ENCODE measurements at places on chromosomes 12 and 14. TPM values are rescaled to one million over a fixed set of nuclear protein-coding genes. Genes with fewer than 3 reads are reported as not detected.

GRCh38 chr12:56521590-56522371 lies at the start of gene RBMS2:
RBMS2 (plus strand) TSS chr12:56521820; CDS start chr12:56522024, 204 bp downstream.
- DNase-seq, result peak; percentile 36

DNA sequence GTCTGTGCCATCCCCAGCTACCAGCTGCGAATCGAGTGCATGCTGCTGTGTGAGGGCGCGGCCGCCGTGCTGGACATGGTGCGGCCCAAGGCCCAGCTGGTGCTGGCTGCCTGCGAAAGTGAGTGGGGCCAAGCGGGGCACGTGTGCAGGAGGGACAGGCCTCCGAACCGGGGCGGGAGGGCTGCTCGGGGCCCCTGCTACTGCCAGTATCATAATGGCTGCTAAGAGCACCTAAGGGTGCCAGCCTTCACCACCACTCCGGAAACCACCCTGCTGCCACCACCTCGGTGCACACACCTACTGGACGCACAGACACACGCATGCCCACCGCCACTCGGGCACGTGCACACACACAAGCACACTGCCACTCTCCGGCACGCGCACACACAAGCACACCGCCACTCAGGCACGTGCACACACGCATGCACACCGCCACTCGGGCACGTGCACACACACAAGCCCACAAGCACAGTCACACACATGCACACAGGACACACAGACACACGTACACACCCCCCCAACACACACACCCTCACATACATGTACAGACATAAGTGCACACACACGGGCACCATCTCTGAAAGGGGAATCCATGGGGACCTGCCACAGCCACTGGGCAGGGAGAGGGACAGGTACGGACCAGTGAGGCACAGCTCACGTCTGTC lies 13.8 kb upstream of the ADSS1 start:
- no peak for DNase-seq

- DNase-seq, result no peak
Measured at GRCh38 chr14:95499354-95499750, 17.1 kb downstream of the SYNE3 start.

DNA sequence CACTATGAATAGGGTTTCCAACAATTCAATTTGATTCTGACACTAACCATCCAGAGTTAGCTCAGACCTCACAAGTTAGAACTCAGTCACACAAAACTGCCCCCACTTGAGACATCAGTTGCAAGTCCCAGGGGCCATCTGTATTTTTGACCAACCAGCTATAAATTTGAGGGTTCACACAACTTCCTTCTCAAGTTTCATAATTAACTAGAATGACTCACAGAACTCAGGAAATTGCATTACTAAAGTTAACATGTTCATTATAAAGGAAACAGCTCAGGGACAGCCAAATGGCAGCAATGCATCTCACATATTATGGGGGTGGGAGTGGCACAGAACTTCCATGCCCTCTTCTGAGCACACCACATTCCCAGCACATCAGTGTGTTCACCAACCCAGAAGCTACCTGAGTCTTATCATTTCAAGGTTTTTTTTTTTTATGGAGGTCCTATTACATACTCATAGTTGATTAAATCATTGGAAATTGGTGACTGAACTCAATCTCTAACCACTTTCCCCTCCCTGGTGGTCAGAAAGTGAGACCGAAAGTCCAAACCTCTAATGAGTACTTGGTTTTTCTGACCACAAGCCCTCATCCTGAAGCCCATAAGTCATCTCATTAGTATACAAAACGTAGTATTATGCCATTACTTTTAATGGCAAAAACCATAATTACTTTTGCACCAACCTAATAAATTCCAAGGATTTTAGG lies 1721.5 kb upstream of the SEL1L start:
- peak; percentile 81 for DNase-seq

DNA sequence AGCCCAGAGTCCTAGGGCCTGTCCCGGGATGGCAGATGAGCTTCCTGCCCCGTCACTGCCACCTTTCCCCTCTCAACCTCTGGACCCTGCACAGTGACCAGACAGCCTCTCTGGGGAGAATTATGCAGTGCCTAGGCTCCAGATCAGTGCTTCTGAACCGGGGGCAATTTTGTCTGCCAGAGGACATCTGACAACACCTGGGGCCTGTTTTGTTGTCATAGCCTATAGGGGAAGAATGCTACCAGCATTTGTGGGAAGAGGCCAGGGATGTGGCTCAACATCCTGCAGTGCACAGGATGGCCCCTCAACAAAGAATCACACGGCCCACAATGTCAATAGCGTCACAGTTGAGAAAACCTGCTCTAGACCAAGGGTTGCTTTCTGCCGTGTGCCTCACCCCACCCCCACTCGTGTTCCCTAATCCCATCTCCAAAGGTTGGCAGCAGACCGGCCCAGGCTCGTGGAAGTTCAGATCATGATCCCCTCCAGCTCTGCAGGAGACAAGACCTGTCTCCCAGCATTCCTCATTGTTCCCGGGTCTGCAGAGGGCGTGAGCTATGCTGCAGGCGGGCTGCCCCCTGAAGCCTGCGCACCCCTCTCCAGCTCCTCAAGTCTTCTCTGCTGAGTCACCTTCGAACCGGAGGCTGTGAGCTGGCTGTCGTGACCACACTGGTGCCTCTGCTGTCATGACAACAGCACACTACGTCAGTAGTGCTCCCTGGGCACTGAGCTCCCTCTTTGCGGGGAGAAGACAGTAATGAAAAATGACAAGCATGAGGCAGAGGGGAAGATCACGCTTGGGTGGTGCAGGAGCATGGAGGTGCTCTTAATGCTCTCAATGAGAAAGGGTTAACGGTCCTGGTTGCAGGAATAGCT lies 2.0 kb upstream of the GAPDH start:
- peak; percentile 92 for DNase-seq

DNA sequence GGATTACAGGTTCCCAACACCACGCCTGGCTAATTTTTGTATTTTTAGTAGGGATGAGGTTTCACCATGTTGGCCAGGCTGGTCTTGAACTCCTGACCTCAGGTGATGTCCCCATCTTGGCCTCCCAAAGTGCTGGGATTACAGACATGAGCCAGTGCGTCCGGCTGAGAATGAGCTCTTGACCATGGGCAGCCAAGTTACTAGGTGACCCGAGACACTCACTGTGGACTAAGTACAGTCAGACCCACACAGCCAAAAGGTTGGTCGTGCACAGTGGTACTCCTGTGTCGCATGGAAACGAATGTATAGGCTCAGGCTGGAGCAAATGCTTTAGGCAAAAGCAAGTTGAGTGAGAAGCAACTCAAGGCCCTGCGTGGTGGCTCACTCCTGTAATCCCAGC lies 21.0 kb downstream of the DLK1 start:
- DNase-seq, result no peak

GRCh38 chr12:33267641-33268040 lies 172.0 kb downstream of the SYT10 start:
- no peak for DNase-seq

- peak; percentile 14 for DNase-seq
Measured at GRCh38 chr12:9615420-9616136, 7.9 kb upstream of the KLRB1 start.

- peak; percentile 27 for DNase-seq
Measured at GRCh38 chr12:62267480-62267879, 7.3 kb downstream of the USP15 start.

DNA sequence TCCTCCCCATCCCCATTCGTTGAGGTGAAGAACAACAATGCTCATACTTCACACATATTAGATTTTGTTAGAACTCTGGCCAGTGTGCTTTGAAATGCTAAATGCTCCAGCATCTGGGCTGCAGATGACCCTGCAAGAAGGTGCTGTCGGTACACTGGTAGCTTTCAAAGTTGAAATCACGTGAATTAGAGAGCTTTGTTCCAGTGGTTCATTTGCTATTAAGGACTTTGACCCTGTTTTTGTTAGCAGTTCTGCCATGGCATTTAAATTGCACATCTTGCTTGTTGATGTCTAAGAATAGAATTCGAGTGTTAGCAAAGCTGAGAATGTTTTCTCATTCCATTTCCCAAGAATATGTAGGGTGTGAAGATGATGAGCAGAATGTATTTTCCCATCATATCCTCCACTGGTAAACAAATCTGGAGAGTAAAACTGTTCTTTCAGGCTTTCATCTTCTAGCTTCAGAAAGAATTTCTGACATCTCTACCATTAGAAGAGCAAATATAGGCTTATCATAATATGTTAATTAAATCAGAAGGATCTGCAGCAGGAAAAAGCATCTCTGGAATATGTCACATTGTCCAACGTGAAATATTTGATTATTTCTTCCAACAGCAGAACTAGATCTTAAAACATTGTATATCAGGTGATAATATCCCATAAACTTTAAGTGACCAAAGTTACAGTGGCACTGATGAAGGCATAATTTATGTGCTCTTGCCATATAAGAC lies 98.8 kb upstream of the PDE3A start:
- no peak for DNase-seq

The IFT43 gene
- polyA plus RNA-seq, result 10.3 TPM

The LMO3 gene
- not detected for polyA plus RNA-seq

The HOXC9 gene
- not detected for polyA plus RNA-seq

The SIX6 gene
- polyA plus RNA-seq, result not detected

The FAM90A1 gene
- not detected for polyA plus RNA-seq

The SERPINA6 gene
- polyA plus RNA-seq, result not detected

The C3AR1 gene
- polyA plus RNA-seq, result 222 TPM

The ZNF385A gene
- polyA plus RNA-seq, result 161 TPM
